ENCODE measurements at places on chromosomes 6 and 20. TPM values are rescaled to one million over a fixed set of nuclear protein-coding genes. Genes with fewer than 3 reads are reported as not detected.
A peak's percentile ranks its signal among the peaks of the same experiment; 100 is the strongest.

Gene TFAP2C
- 2.8 TPM for polyA plus RNA-seq

Gene DSP
- 12.8 TPM for polyA plus RNA-seq

Gene GATA5
- polyA plus RNA-seq = 0.08 TPM

Gene TSBP1
- polyA plus RNA-seq = not detected

Gene ADGRF1
- not detected for polyA plus RNA-seq

Gene ARHGAP40
- 0.69 TPM for polyA plus RNA-seq

Gene GLP1R
- polyA plus RNA-seq = 2.7 TPM

Gene C6orf141
- polyA plus RNA-seq = 7.6 TPM

Gene LY6G6C
- polyA plus RNA-seq = 0.23 TPM

Gene TXLNB
- 0.05 TPM for polyA plus RNA-seq

GRCh38 chr6:84227434-84228197, at the start of gene CEP162:
TSS of gene CEP162 (minus strand) at chr6:84227643. CDS start at chr6:84226393, 1,250 bp downstream.
- DNase-seq = peak; percentile 95

DNA sequence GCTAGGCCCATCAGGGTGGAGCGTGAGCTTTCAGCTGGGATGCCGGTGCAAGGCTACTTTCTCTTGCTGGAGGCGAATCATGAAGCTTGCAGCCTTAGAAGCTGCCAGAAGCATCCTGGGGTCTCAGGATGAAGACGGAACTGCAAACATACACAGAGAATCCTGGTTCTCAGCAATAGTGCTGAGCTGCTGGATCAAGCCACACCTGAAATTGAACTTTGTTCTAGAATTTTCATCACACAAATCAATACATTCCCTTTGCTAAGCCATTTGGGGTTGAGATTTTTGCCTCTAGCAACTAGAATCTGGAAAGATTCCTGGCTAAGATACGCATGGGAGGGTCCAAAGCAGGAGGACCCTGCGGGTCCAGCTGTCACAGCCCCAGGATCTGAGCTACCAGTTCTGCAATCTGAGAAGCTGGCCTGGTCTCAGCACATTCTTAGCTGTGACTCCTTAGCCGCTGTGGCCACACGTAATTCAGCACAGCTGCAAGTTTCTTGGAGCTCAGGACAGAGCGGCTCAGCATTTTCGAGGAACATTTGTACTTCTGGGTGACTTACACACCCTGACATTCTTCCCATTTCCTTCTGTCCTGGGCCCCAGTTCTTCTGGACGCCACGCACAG, 6.6 kb upstream of the ARFGAP1 start:
- DNase-seq = no peak

GRCh38 chr20:371755-372542, 8.6 kb upstream of the TRIB3 start:
- no peak for DNase-seq

GRCh38 chr6:108650781-108651180, 90.1 kb downstream of the FOXO3 start:
- no peak for DNase-seq

DNA sequence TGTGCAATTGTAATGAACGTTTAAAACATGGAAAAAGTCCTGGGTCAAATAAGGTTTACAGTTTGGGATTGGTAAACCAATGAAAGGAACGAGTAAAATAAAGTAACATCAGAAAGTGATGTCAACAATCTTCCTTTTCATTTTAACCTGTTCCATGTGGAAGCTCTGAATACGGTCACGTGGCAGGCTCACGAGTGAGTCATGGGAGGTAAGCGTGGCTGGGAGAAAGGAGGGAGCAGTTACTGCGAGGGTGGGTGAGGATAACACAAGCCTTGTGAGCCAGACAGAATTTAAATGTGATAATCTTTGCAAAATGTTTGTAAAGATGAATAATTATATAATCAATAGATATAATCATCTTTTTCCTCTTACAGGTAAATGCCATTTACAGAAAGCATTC, 171.3 kb upstream of the HDAC2 start:
- DNase-seq = no peak

DNA sequence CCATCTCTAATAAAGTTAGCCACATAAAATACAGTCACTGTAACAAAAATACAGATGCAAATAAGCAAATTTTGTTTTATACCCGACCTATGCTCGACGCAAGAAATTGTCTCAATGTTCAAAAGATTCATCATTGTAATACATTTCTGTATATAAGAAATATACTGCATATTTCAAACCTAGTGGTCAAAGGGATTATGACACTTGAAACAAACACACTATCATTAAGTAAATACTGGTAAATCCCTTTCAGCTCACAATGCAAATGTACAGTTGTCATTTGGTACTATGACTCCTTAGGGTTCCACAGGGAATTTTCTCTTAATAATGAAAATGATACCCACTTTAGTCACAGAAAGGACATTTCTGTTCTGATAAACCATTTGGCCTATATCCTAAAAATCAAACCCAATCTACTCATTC, 2.2 kb downstream of the HIVEP2 start:
- no peak for DNase-seq

GRCh38 chr6:75986935-75987334, 85.5 kb downstream of the IMPG1 start:
- DNase-seq = no peak

GRCh38 chr20:51505566-51505965, 37.0 kb downstream of the NFATC2 start:
- no peak for DNase-seq

GRCh38 chr6:132130626-132131298, 179.6 kb upstream of the CCN2 start:
- DNase-seq = no peak

DNA sequence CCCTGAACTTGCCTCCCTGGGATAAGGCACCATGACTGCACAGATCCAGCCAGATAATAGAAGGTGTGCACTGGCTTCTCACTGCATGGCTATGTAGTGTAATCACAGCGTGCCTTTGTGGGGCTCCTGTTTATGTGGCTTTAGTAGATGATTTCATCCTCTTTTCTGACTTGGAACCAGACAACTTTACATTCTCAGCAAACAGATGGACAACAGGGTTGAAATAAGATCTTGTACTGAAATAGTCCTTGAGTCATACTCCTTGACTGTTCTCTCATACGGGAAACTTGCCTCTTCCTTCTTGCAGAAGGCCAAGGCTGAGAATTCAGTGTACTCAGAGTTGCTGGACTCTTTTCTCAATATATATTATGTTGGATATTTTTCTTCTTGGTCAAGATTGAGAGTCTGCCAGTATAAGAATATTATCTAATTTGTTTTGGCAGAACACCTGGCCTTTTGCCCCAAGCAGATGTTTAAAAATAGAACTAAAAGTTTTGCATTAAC, 25.0 kb upstream of the RNF144B start:
- no peak for DNase-seq

DNA sequence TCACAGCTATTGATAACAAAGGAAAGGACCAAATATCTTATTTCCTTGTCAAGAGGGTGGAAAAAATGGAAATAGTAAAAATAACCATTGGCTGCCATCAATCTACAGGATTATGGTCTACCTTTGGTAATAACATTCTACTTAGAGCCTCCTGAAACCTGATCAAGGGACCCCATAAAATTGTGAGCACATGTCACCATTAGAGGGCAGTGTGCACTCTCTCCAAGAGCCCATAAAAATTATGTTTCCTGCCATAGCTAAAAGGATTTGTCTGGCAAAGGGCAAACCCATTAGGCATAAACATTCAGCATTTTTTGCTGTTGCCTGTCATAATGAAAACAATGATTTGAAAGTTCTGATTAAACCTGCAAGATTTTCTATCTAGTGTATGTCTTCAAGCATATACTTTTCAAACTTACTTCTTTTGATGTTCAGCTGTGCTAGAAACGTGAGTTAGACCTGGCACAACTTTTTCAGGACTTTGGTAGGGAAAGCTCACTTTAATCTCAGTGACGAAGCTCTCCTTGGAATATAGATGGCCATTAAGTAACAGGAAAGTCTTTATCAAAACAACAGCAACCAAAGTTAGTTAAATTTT, 120.7 kb upstream of the ZFP64 start:
- DNase-seq = no peak

DNA sequence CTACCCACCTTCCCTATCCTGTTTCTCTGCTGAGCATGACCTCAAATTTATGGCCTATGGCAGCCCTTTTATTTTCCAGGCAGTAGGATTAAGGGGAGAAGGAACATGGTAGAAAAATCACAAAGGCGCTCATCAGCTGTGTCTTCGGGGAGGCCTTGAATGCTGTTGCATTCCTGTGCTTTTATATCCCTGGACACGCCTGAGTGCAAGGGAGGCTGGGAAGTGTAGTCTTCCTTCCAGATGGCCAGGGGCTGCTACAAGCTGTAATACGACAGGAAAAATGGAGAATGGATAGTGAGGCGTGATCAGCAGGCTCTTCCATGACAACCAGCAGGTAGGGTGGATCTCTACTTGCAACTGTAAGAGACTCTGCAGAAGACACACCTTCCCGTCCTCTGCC, 210.9 kb upstream of the GGTLC1 start:
- no peak for DNase-seq

DNA sequence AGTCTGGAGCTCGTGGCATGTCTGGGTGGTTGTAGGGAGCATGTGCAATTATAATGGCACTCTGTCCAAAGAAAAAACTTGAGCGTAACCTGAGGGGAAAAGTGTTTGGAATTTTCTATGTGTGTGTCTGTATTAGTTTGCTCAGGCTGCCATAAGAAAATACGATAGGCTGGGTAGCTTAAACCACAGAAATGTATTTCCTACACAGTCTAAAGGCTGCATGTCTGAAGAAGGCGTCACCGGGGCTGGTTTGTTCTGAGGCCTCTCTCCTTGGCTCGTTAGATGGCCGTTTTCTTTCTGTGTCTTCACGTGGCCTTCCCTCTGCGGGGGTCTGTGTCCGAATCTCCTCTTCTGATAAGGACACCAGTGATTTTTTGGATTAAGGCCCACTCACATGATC, 59.0 kb downstream of the IGF2R start:
- DNase-seq = no peak

DNA sequence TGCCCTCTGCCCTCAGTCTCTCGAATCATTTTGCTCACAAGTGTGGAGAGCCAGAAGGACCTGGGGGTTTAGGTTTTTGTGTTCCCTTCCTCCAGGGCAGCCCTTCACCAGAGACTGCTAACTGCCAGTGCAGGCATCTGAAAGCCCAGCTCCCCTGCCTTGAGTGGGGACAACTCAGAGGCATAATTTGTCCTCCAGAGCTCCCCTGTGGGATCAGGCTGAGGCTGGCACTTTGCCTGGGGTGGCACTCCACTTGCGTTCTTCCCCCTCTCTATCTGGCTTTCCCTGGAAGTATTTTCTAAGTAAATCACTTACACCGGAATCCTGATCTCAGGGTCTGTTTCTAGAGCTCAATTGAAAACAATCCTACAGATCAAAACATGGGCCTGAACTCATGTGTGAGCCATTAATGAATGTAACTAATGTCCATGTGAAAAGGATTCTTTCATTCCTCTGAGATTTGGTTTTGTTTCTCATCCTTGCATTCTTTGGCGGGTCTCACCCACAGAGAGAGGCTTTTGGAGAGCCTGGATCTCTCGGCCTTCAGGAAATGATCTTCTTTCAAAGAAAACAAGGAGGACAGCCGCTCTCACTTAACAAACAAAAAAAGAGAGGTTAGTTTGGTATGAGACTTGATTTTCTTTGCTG, 125.7 kb upstream of the RIPOR2 start:
- peak; percentile 17 for DNase-seq

DNA sequence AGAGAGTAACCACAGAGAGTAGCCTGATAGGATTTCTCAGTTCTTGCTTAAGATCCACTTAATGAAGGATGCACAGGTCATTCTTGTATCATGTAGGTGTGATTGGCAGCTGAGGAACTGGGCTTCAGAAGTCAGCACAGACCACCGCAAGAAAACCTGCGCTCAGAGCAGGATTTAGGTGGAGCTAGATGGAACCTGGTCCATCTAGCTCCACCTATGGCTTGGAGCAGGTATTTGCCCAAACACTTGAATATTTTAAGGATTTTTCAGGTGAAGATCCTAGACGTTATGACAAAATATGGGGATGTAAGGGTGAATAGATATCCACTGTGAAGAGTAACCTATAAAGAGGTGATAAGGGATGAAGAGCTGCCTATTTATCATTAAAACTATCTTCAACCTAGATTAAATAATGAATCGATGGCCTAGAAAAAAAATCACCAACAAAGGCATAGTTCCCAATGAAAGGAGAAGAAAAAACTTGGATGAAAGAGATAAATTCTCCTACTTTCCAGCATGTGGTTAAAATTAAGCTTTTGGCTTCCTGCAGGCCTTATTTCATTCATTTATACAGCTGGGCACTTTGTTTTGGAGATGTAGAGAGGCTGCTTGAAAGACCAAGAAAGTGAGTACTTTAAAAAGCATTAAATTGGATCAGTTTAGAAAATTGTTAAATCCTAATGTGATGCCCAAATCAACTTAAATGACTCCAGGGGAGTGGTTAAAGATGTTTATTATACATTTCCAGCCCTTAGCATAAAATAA, 778.4 kb upstream of the GJE1 start:
- no peak for DNase-seq

- DNase-seq = peak; percentile 76
Observed at GRCh38 chr6:33419580-33420490, at the start of gene SYNGAP1. TSS of gene SYNGAP1 (plus strand) at chr6:33420065. CDS start at chr6:33420265, 200 bp downstream.

- no peak for DNase-seq
Observed at GRCh38 chr6:105886814-105887544, 199.2 kb upstream of the PRDM1 start.

GRCh38 chr6:107401573-107401972, 57.8 kb downstream of the PDSS2 start:
- no peak for DNase-seq

Measured in H1 (cell line).